Lower lobe of right lung (tissue), 2 donors: ENCODE measurements at places on chromosomes 2 and 18.

DNA sequence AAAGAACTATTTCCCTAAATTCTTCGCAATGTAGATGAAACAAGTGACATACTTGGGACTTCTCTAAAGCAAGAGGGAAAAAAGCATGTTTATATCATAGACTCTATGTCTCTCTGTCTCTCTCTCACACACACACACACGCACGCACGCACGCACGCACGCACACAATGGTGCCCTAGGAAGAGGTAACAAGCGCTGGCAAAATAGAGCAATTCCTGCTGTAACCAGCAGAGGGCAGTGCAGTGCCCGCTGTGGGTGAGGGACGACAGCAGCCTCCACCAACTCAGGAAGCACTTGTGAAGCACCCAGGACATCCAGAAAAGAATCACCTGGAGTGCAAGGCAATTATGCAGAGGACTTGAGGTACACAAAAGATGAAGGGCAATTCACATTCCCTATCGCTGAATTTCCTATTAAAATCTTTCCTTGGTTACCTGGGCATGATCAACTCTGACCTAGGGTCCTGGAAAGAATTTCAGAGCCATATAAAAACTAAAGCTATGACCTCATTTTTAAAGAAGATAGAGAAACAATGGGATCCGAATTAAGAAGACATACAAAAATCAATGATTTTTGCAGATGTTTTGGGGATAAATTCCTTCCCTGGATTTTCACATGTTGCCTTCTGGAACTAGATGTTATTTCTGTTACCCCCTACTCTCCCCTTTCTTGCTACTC is 166.4 kb downstream of the PDE11A start:
- no peaks in the 10 kb centered on the region for H3K36me3 ChIP-seq
- H3K4me1 ChIP-seq, result no peaks in the 10 kb centered on the region
- no peak overlapping the region for H3K27ac ChIP-seq
- peak; percentile 53 for DNase-seq
- no peaks in the 10 kb centered on the region for H3K27me3 ChIP-seq

DNA sequence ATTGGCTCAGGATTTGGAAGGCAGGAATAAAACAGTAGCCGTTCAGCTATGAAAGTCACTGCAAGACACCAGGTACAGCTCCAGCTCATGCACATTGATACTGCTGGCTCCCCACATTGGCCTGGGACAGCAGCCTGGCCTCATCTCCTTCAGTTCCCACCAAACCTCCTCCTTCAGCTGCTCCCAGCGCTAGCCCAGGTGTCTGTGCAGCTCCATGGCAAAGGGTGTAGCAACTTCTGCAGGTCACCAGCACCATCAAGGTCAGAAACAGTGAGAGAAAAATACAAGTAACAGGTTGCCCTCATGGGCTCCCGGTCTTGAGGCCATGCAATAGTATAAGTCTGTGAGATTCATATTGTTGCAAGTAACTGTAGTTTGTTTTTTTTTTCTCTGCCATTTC is 216.7 kb upstream of the CTAGE1 start:
- no peak overlapping the region for H3K27ac ChIP-seq
- no peaks in the 10 kb centered on the region for H3K4me1 ChIP-seq
- no peaks in the 10 kb centered on the region for H3K36me3 ChIP-seq
- no peak overlapping the region for H3K4me3 ChIP-seq
- no peak for DNase-seq

DNA sequence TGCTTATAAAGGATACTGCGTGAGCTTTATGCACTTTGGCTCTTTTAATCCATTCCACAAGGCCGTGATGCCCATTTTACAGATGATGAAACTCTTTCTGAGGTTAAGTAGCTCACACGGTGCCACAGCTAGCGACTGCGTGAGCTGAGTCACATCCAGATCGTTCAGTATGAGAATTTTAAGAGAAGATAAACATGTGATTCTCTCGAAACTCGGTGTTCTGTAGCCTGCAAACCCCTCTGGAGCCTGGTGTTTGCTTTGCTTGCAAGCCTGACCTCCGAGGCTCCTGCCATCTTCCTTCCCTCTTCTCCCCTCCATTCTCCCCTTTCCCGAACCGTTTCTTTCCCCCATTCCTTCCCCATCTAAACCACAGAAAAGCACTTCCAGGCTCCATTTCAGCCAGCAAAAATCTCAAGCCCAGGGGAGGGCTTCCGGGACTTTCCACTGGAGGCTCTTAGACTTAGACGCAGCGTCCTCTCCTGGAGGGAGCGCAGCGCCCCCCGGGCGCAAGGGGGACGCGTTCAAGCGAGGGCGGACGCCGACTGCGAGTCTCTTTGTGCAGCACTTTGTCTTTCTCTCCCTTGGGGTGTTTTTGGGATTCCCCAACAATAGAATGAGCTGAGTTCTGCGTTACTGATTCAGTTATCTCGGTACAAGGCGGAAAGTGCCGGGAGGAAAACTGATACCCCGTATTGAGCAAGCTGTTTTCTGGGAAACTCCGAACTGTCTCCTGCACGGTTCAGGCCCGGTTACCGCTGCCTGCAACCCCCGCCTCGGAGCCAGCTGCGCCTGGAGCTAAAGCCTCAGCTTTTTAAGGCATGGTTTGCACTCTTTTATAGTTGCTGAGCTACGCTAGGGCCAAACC is 38.0 kb downstream of the CYP1B1 start:
- no peak for DNase-seq
- peak overlapping the region; percentile 44 for H3K4me3 ChIP-seq
- no peaks in the 10 kb centered on the region for H3K27me3 ChIP-seq
- H3K4me1 ChIP-seq, result peaks cover 9% of the 10 kb centered on the region

DNA sequence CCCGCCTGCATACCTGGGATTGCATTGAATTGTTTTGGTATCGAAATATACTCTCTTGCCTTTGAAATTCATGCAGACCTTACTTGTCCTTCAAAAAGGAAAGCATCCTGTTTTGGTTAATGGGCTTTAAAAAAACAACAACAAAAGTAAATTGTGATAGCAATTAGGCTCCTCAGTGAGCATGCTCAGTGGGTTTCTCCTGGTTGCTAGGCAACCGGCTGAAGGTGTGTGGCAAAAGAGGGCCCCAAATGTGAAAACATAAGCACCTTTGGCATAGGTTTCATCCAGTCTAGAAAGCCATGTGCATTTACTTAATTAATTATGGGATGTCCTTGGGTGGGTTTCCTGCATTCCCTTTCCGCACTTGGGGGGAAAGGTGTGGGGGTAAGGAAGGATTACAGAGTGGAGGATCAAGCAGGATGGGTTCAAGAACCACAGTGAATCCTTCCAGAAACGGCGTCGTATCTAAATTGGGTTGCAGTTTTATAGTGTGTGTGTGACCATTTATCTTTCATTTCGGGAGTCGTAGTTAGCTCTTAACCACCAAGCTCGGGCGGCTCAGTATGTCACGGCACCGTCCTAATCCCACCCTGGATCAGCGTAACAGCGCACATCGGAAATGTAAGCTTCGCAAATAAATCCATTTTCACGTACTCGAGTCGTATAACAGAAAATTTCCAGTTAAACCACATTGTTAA is 274.9 kb upstream of the TCF4 start:
- no peak for DNase-seq
- H3K27ac ChIP-seq, result no peak overlapping the region
- H3K27me3 ChIP-seq, result no peaks in the 10 kb centered on the region
- no peak overlapping the region for H3K4me3 ChIP-seq

DNA sequence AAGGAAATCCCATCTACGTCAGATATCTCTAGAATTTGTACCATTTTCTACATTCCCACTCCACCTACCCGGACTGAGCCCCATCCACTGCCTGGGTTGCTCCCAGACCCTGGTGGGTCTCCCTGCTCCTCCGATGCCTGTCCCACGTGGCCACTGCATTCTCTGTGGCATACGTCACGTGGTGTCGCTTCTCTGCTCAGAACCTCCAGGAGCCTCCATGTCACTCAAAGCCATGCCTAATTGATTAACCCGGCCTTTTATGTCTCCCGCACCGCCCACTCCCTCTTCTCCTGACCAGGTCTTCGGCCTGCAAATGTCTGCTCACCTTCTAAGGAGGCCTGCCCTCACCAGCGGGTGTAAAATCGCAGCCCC is 176.6 kb downstream of the HDAC4 start:
- H3K27ac ChIP-seq, result peak overlapping the region; percentile 93
- no peaks in the 10 kb centered on the region for H3K27me3 ChIP-seq
- H3K4me3 ChIP-seq, result no peak overlapping the region
- DNase-seq, result peak; percentile 39
- H3K36me3 ChIP-seq, result no peaks in the 10 kb centered on the region
- peaks cover 79% of the 10 kb centered on the region for H3K4me1 ChIP-seq

DNA sequence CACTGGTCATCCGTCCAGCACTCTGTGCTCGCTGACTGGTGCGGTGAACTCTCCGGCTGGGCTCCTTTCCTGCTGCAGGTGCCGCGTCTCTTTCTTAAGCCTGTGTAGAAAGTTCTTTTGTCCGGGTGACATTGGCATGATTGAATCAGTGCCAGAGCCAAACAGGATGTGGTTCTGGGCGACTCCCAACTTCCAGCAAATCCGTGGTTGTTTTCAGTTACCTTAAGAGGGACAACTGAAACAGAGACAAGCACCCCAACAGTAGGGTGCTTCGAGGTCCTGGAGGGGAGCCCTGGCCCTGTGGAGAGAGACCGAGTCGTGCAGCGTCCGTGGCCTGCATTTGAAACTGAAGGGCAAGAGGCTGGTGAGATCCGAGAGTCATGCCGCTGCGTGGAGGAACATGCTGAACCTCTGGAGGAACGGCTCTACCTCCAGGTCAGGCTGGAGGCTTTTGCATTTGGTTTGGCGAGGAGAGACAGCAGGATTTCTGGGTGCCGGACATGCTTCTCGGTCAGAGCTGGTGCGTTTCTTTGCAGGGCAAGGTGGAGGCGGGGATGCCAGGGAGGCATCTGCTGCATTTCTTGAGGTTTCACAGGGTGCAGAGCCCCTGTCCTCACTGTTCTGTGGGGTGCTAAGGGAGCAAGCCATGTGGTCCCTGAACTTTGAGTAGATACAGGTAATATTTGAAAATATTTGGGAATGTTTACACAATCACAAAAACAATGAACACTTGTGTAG is 26.8 kb downstream of the SH3BP4 start:
- peaks cover 73% of the 10 kb centered on the region for H3K4me1 ChIP-seq
- H3K27ac ChIP-seq, result peak overlapping the region; percentile 70
- no peaks in the 10 kb centered on the region for H3K27me3 ChIP-seq
- H3K4me3 ChIP-seq, result peak overlapping the region; percentile 20
- no peak for DNase-seq
- no peaks in the 10 kb centered on the region for H3K36me3 ChIP-seq

GRCh38 chr2:8134473-8134932 is 547.4 kb upstream of the ID2 start:
- peak overlapping the region; percentile 7 for H3K27ac ChIP-seq
- no peaks in the 10 kb centered on the region for H3K36me3 ChIP-seq
- no peak overlapping the region for H3K4me3 ChIP-seq
- DNase-seq, result no peak

GRCh38 chr2:217870528-217871011 is 132.2 kb downstream of the TNS1 start:
- no peak overlapping the region for H3K27ac ChIP-seq
- H3K4me3 ChIP-seq, result no peak overlapping the region
- no peaks in the 10 kb centered on the region for H3K27me3 ChIP-seq
- H3K4me1 ChIP-seq, result peaks cover 4% of the 10 kb centered on the region
- H3K36me3 ChIP-seq, result peaks cover 98% of the 10 kb centered on the region

- no peak overlapping the region for H3K4me3 ChIP-seq
- H3K27ac ChIP-seq, result no peak overlapping the region
- H3K4me1 ChIP-seq, result no peaks in the 10 kb centered on the region
- H3K27me3 ChIP-seq, result no peaks in the 10 kb centered on the region
- DNase-seq, result no peak
These were observed 29.3 kb downstream of the SERPINE2 start for GRCh38 chr2:224009605-224010315.

- no peak overlapping the region for H3K27ac ChIP-seq
- no peak for DNase-seq
- H3K4me3 ChIP-seq, result no peak overlapping the region
- no peaks in the 10 kb centered on the region for H3K4me1 ChIP-seq
These were observed 27.1 kb downstream of the CAMKMT start for GRCh38 chr2:44388877-44389276.

DNA sequence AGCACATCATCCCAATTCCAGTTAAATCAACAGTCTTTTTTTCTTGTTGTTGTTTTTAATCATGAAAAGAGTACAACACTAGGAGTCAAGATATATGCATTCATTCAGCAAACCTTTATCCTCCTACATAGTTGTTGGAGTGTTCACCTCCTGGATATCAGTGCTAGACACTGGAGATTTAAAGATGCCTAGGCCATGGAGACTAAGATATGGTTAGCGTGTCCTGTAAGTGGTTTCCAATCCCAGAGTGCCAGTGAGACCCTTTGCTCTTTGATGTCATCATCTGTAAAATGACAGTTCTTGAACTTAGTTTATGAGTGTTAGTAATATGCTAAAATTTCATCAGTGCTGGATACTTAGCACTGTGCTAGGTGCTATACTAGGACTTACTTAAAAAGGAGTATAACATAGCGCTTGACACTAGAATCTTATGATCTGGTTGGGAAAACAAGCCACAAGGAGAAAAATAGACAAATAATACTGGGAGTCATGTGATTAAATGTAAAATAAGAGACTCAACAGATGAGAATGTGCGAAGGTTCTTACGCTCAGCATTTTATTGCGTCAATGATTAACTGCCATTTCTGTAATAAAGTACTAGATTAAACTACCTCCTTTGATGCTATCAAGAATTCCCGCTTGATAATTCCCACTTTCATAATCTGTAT is 31.5 kb downstream of the BABAM2 start:
- H3K27me3 ChIP-seq, result no peaks in the 10 kb centered on the region
- H3K4me3 ChIP-seq, result no peak overlapping the region
- H3K36me3 ChIP-seq, result no peaks in the 10 kb centered on the region
- no peak for DNase-seq
- no peak overlapping the region for H3K27ac ChIP-seq

- H3K36me3 ChIP-seq, result no peaks in the 10 kb centered on the region
- no peak overlapping the region for H3K4me3 ChIP-seq
- H3K4me1 ChIP-seq, result no peaks in the 10 kb centered on the region
- H3K27ac ChIP-seq, result no peak overlapping the region
- DNase-seq, result no peak
- H3K27me3 ChIP-seq, result no peaks in the 10 kb centered on the region
These were observed 395.7 kb upstream of the ST6GAL2 start for GRCh38 chr2:107281637-107282036.

GRCh38 chr2:17195016-17195415 is 323.2 kb downstream of the RAD51AP2 start:
- H3K4me3 ChIP-seq, result no peak overlapping the region
- no peaks in the 10 kb centered on the region for H3K4me1 ChIP-seq
- DNase-seq, result no peak
- no peak overlapping the region for H3K27ac ChIP-seq
- H3K36me3 ChIP-seq, result no peaks in the 10 kb centered on the region

GRCh38 chr2:235836491-235836911 is 331.7 kb downstream of the GBX2 start:
- no peaks in the 10 kb centered on the region for H3K4me1 ChIP-seq
- no peak for DNase-seq
- no peak overlapping the region for H3K27ac ChIP-seq
- no peaks in the 10 kb centered on the region for H3K36me3 ChIP-seq
- no peaks in the 10 kb centered on the region for H3K27me3 ChIP-seq

DNA sequence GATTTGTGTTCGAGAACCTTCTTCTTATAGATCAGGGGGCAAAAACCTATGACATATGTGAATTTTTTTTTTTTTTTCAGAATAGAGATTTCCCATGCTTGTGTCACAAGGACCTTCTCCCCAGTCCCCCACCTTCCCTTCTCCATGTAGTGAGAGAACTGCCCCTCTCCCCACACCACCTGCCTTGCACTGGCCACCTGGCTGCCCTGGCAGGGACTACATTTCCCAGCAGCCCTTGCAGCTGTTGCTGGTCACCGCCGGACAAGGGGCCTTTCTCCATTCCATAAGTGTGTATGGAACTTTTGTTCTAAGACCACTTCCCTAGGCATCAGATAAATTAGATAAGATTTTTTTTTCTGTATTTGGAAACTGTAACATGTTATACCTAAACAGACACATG is 22.2 kb downstream of the MBP start:
- H3K27ac ChIP-seq, result no peak overlapping the region
- peaks cover 90% of the 10 kb centered on the region for H3K4me1 ChIP-seq
- H3K27me3 ChIP-seq, result no peaks in the 10 kb centered on the region
- peaks cover 6% of the 10 kb centered on the region for H3K36me3 ChIP-seq
- no peak overlapping the region for H3K4me3 ChIP-seq
